IMR-90 (cell line): ENCODE measurements at places on chromosomes 7 and 10. TPM values are rescaled to one million over a fixed set of nuclear protein-coding genes. Genes with fewer than 3 reads are reported as not detected.
A peak's percentile ranks its signal among the peaks of the same experiment; 100 is the strongest.

DNA sequence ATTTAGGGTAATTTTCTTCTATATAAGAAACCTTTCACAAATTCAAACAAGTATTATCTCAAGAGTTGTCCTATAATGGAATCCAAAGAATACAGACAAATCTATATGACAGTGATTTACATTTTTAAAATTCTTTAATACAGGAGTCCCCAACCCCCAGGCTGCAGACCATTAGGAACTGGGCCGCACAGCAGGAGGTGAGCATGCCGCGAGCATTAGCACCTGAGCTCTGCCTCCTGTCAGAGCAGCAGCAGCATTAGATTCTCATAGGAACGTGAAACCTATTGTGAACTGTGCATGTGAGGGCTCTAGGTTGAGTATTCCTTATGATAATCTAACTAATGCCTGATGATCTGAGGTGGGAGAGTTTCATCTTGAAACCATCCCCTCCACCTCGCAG, 37.7 kb downstream of the SNX13 start:
- no peak for DNase-seq

DNA sequence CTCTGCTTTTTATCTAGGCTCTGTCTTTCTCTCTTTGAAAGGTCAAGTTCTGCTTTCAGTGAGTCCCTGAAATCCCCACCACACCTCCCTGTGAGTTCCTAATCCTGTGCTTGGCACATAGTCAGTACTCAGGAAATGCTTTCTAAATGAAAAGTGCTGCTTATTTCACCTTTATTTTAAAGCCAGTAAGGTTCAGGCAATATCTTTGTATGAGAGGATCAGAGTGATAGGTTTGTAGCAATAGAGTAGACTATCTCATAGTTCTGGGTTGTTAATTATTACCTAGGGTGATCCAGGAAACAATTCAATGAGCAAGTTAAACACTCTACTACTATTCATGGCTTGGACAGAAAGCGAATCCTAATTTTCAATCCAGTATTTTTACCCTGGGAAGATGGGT, 7.4 kb upstream of the LAMB1 start:
- no peak for DNase-seq

DNA sequence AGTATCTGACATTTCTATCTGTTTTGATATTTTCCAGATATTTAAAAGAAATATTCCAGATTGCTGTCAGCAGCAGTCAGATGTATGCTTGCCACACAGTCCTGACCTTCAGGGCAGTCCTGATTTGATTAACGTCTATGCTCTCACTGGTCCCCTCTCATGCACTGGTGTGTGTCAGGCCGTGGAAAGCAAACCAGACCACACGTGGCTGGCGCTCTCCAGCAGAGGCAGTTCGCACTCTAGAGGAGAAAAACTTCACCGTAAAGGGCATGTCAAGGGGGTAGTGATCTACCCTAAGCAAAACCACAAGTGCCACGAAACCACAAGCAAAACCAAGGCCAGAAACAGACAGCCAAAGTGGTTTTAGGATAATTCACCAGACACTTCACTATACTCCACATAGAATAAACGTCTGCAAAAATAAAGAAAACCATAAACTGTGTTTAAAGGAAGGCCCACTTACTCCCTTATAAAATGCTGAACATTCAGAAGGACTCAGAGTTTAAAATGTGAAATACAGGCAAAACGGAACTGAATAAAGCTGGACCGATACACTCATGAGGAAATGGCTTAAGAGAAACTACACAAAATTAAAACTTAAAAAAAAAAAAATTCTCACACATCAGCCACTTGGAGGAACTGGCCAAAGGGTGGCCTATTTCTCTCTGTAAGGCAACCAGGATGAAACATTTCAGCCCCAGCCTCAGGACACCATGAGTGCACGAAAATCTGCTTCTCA, 26.4 kb downstream of the PARP12 start:
- DNase-seq = no peak

DNA sequence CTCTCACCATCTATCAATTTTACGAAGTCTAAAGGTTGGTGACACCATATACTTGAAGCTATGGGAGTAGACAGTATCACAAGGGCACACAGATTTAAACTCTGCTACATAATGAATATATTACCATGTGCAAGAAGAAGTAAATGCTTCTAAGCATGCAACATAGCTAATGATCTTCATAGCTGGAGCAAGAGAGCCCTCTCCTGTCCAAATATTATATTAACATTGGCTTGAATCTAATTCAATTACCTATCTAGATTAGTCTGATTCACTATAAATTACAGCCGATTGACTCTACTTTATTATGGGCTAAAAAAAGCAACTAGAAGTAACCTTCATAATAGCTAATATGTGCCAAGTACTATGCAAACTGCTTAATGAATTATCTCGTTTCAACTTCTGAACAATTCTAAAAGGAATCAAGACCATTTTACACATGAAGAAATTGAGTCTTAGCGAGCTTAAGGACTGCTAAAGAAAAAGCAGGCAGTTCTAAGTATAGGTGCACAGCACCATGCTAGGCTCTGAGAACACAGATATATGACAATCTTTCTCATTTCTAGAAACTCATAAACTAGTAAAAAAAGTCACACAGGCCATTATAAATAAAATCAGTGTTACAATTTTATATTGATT, 21.9 kb downstream of the FRA10AC1 start:
- DNase-seq = peak; percentile 37

DNA sequence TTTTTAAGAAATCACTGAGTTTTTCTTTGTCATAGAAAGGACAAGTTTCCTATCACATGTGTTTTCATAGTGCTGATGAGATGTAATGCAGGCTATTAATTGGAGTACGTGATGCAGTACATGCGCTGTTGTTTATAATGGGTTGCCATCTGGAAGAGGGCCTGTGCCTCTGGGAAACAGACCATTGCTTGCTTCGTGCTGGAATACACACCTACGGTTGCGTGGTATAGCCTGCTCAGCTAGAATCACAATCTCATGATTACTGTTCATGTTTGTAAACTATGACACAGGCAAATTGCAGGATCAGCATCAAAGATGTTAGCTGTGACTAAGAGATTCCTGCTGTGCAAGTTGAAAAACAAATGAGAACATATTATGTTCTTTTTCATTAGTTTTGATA, 107.2 kb upstream of the STEAP1B start:
- peak; percentile 73 for DNase-seq

DNA sequence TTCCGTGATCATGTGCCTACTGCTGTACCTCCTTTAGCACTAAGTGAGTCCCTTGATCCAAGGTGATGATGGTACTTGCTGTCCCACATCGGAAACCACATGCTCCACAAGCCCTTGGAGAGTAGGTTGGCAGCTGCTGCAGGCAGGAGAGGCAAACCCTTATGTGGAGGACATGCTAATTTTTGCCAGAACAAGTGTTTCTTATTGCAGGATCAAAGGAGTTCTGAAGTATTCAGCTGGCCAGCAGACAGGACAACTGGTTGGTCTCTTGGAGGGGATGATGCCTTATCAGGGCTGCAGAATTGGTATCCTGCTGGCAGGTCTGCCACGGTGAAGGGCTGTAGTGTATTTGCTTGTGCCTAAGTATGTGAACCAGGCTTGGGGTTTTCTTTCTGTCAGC, 36.8 kb downstream of the NACAD start:
- no peak for DNase-seq

COMTD1 gene
- 1.4 and 1.6 TPM in 2 replicates for total RNA-seq

ATOH7 gene
- not detected in 2 replicates for total RNA-seq

GRCh38 chr7:70856901-70857630, 274.9 kb upstream of the GALNT17 start:
- peak; percentile 33 for DNase-seq

GRCh38 chr7:141992156-141992555, 3.5 kb upstream of the MGAM start:
- no peak for DNase-seq

- DNase-seq = peak; percentile 47
These were observed 162.1 kb downstream of the TCF7L2 start for GRCh38 chr10:113111900-113112853.

DNA sequence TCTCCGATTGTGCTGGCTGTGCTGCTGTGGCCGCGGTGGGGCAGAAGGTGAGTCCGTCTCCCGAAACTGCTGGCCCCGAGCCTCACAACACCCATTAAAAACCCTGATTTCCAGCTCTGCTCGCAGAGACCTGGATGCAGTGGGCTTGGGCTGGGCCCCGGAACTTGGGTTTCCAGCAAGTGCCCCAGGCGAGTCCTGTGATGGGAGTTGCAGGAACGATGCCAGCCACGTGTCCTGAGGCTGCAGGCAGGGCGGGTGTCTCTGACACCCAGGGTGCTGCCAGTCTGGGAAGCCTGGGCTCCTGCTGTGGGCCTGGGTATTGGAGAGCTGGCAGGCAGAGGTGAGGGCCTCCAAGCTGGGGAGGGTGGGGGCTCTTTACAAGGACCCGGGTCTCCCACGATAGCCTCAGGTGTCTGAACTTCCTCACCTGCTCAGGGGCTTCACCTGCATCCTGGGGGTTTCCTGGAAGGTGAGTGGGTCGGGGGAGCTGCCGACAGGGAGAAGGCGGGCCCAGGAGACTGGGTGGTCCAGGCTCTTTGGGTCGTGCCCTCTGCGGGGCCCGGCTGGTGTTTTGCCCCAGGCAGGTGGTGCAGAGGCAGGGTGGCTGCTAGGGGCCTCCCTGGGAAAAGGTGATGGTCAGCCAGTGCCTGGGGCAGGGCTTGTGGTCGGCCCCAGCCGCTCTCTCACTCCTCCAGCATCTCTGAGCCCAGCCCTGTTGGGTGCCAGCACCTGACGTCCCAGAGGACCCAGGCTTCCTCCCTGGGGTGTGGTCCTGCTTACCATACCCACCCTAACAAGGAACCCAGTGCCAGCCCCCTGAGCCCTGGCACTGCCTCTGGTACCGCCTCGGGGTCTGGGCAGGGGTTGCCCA, 180.3 kb downstream of the DNAJB6 start:
- no peak for DNase-seq

DNA sequence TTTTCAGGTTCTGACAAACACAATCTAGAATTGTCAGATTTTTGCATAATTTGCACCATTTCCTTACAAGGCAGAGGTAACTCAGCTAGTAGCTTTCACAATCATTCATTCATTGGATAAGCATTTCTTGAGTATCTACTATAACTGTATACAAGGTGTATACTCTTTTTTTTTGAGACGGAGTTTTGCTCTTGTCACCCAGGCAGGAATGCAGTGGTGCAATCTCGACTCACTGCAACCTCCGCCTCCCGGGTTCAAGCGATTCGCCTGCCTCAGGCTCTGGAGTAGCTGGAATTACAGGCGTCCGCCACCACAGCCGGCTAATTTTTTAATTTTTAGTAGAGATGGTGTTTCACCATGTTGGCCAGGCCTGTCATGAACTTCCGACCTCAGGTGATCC, 16.2 kb upstream of the EXOC6 start:
- DNase-seq = no peak
